HCT116 (cell line): ENCODE measurements at places on chromosomes 4 and X.

DNA sequence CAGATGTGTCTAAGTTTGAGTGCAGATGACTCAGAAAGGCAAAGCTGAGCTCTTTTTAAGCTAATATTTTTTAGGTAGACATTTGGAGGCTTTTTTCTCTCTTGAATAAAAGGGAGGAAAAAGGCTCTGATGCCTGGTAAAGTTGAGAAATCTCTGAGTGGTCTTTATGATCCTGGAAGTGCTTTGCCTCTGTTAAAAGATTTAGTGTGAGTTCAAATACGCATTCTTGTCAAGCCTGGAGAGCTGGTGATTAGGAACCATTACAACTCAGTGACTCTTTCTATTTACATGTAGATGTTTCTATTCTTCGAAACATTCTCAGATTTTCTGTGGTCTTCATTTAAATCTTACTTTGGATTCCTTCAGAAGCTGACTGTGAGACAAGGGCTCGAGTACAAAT is 143.4 kb upstream of the MED14 start:
- DNase-seq, result no peak

- peak; percentile 46 for DNase-seq
These were observed 1.8 kb downstream of the MAML3 start for GRCh38 chr4:140152013-140152703.

- no peak for DNase-seq
These were observed 378.1 kb downstream of the GABRG1 start for GRCh38 chr4:45745741-45746140.

- no peak for DNase-seq
These were observed 67.8 kb downstream of the SPIN4 start for GRCh38 chrX:63283348-63283747.

- DNase-seq, result no peak
These were observed 5.6 kb downstream of the SEPTIN11 start for GRCh38 chr4:76955182-76955581.

- no peak for DNase-seq
These were observed 3.9 kb upstream of the MFAP3L start for GRCh38 chr4:170030121-170030520.

DNA sequence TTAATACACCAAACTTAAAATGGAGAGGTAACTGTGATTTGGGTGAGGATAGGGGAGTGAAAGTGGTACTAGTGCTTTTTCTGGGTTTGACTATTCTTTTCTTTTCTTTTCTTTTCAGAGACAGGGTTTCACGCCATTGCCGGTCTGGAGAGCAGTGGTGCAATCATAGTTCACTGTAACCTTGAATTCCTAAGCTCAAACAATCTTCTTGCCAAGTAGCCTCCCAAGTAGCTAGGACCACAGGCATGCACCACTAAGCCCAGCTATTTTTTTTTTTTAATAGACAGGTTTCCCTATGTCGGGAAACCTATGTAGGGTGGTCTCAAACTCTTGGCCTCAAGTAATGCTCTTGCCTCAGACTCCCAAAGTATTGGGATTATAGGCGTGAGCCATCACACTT is 3.0 kb upstream of the ARMCX4 start:
- DNase-seq, result no peak

- DNase-seq, result no peak
These were observed 49.0 kb upstream of the CLNK start for GRCh38 chr4:10733481-10734062.
